ENCODE measurements at places on chromosomes 16 and 17.

DNA sequence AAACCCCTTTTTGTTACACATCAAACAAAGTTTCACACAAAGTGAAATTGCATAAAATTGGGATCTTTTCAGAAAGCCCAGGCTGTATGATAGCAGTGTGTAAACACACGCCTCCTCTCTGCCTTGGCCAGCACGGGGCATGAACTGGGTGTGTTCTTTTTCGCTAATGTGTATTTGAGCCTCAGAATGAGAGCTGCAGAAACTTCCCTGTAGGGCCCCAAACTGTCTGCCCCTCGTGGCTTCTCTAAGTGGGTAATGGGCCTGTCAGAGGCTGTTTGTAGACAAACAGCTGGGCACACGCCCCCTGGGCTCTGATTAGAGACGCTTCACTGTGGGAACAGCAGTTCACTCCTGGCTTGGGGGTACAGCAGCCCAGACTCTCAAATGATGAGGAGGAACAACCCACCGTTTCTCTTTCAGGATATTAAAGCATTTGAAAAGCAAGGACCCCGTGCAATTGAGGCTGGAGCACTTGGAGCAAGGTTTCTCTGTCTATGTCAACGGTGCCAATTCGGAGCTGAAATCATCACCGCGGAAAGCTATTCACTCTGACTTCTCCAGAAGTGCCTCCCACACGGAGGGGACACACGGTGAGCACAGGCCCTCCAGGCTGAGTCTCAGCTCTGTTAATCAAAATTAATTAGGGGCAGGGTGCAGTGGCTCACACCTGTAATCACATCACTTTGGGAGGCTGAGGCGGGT lies 78.4 kb downstream of the KATNIP start:
- DNase-seq: no peak

DNA sequence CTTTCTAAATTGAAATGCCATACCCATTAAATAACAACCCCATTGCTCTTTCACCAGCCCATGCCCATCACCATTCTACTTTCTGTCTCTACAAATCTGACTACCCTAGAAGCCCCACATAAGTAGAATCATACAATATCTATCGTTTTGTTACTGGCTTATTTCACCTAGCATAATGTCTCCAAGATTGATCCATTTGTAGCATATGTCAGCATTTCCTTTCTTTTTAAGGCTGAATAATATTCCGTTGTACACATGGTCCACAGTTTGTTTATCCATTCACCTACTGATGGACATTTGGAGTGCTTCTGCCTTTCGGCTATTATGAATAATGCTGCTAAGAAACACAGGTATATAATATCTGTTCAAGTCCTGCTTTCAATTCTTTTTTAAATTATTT lies 393.1 kb upstream of the SOX9 start:
- DNase-seq: no peak

GRCh38 chr16:12502676-12503075 lies 301.0 kb downstream of the CPPED1 start:
- no peak for DNase-seq

DNA sequence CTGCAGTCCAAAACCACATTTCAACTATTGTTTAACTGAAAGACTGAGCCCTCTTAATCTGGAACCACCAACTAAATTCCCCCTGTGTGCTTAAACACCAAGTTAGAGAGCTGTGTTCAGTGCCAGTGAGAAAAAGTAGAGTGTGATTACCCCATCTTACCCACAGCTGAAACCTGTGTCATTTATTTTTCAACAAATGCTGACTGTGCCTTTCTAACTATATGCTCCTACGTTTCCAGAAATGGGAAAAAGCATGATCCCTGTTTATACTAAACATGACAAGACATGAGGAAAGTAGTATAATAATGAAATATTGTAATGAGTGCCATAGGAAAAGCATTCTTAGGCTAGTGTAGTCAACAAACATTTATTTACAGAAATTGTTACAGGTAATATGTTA lies 7.4 kb upstream of the TOX3 start:
- DNase-seq: no peak

DNA sequence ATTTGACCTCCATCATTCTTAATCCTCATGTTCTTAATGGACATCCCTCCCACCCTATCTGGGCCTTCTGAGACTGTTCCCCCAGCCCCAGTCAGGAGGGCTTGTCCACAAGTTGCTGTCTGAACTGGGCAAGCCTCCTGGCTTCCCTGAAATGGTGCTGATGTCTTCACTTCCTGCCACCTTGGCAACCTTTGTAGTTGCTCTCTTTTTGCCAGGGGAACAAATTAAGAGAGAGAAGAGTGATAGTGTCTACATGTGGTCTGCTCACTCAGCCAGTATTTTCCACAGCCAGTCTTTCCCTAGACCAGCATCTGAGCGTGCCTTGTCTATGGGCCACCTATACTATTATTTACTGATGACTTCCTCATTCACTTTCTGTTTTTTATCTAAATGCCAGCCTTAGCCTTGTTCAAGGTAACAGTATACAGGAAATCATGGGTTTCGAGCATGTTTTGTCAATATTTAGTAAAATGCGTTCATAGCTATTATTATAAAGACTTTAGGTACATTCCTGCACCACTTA lies 710.1 kb downstream of the MAF start:
- no peak for DNase-seq

- peak; percentile 29 for DNase-seq
These were observed 12.8 kb upstream of the GNG13 start for GRCh38 chr16:813204-813915.

- DNase-seq: no peak
These were observed 153.7 kb downstream of the CYB561 start for GRCh38 chr17:63292421-63292820.

DNA sequence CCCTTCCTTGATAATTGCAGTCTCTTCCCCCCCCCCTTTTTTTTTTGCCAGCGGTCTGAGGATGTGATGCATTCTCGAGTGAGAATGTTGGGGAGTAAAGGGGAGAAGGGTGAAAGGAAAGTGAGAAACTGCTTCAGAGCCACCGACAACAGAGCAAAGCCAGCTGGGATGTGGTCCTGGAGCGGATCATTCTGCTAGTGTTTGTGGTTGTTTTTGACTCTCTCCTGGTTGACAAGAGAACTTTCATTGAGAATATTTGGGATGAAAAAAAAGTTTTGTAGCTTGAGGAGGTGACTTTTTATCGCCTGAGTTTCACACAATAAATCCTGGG lies 1.3 kb downstream of the NF1 start:
- no peak for DNase-seq

- no peak for DNase-seq
These were observed 19.2 kb downstream of the SGF29 start for GRCh38 chr16:28572696-28573510.

DNA sequence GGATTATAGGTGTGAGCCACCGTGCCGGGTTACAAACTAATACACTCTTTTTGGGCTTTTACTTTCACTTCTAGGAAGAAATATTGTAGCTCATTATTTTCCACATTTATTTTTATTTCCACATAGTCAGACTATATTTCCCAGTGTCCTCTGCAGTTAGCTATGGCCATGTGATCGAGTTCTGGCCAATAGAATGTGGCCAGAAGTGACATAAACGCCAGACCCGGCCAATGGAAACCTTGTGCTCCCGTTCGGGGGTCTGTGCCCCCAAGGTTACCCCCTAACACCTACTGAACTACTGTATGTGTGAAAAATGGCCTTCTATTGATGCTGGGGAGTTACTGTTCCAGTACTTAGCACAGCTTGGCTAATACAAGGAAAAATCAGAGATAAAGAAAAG lies 13.2 kb upstream of the RPTOR start:
- no peak for DNase-seq

GRCh38 chr17:76130473-76130872 lies 10.6 kb downstream of the FOXJ1 start:
- DNase-seq: no peak

DNA sequence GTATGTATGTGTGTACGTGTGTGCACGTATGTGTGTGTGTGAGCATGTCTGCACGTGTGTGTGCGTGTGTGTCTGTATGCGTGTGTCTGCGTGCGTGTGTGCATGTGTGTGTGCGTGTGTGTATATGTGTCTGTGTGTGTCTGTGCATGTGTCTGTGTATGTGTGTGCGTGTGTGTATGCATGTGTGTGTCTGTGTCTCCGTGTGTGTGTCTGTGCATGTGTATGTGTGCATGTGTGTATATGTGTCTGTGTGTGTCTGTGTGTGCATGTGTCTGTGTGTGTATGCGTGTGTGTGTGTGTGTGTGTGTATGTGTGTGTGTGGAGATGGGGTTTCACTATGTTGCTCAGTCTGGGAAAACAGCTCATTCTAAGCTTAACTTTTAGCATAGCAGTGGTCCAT lies 43.9 kb downstream of the ATP2C2 start:
- no peak for DNase-seq

GRCh38 chr16:1734123-1734522 lies 28.1 kb downstream of the MAPK8IP3 start:
- no peak for DNase-seq

GRCh38 chr17:78359997-78360370 lies at the start of gene SOCS3:
Gene SOCS3, minus strand, starts transcription at chr17:78360077. Its CDS starts 982 bp downstream, at chr17:78359095.
- DNase-seq: peak; percentile 98

DNA sequence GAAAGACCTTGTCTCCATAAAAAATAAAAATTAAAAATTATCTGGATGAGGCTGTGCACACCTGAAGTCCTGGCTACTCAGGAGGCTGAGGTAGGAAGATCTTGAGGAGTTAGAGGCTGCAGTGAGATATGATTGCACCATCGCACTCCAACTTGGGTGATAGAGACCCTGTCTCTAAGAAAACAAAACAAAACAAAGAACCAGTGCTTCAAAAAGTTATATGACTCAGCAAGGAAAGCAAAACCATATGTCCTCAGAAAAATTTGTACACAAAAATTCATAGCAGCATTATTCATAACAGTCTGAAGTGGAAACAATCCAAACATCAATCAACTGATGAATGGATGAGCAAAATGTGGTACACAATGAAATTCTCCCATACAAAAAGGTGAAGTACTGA lies 48.9 kb downstream of the SLFN5 start:
- DNase-seq: no peak

DNA sequence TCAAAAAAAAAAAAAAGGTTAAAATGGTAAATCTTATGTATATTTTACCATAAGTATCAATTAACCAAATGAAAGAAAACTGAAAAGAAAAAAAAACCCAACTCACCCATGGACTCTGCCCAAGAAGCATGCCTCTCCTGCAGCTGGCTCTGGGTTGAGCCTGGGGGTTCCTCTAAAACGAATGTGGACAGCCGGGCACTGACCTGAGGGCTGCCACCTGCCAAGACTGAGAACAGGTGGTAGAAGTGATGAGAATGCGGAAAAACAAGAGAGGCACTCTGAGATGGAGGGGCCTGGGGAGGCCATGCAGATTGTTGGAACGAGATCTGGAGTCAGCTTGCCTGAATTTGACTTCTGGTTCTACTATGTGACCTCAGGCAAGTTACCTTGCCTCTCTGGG lies 85.5 kb upstream of the MSI2 start:
- no peak for DNase-seq

GRCh38 chr16:84091460-84091859 lies 25.3 kb downstream of the MBTPS1 start:
- no peak for DNase-seq

- DNase-seq: no peak
These were observed 1.5 kb upstream of the KRT23 start for GRCh38 chr17:40938981-40939380.
